AML-193 (cell line): ENCODE measurements at places on chromosomes 2 and 18.

GRCh38 chr2:43576981-43577892 is 18.6 kb downstream of the THADA start:
- peak; percentile 69 for DNase-seq

- DNase-seq = no peak
These were observed 59.6 kb downstream of the CSRNP3 start for GRCh38 chr2:165529130-165529529.

DNA sequence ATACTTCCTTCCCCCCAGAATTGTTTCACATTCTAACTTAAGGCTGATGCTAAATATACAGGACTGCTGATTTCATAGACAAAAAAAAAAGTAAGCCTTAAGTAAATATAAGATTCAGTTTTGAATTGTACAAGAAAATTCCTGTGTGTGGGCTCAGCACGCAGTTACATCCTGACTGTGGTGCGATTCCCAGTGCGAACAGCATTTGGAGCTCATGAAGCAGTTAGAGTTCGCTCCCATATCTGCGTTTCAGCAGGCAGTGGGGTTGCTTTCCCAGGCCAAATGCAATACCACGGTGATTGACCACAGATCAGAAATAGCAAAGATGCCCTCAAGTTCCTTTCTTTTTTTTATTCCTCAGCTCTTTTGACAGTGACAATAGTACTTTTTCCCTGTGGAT is 75.6 kb downstream of the SATB2 start:
- no peak for DNase-seq

DNA sequence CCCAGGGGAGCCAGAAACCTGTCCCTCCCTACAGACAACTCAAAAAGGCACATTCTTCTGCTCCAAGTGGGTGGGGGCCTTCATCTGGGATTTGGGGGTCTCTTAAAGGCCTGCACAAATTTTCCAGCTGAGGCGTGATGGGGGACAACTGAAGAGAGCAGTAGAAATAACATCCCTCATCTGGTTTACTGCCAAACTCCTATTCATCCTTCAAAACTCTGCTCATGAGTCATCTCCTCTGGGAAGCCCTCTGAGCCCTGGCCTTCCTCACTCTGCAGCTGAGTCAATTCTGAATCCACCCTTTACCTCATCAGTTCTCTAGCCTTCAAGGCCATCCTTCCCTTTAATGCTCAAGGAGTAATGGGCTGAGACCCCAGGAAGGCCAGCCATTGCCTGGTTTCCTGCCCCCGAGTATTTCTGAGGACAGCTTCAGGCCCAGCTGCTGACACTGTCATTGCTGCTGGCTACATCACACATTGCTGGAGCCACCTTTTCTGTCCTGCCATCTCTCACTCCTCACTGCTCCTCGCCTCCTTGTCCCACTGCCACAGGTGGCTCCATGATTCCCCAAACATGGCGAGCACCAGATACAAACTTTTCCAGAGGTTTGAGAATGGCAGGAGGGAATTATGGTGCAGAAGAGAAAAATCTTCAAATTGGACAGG is 32.2 kb upstream of the GLI2 start:
- no peak for DNase-seq

DNA sequence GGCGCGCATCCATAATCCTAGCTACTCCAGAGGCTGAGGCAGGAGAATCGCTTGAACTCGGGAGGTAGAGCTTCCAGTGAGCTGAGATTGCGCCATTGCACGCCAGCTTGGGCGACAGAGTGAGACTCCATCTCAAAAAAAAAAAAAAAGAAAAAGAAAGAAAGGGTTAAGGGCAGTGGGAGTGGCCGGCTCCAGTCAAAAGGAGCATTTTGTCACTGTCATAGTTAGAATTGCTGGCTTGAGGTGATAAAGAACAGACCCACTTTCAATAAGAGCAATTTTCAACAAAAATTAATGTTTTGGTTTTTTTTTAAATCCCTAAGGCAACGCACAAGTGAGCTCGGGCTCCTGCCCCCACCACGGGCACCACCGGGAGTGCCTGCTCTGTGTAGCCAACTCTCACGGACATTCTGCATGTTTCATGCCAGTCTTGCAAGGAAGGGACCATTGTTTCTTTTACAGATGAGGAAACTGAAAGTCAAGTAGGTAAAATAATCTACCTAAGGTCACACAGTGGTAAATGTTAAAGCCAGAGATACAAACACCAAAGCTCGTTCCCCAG is 8.5 kb downstream of the CIB4 start:
- no peak for DNase-seq

DNA sequence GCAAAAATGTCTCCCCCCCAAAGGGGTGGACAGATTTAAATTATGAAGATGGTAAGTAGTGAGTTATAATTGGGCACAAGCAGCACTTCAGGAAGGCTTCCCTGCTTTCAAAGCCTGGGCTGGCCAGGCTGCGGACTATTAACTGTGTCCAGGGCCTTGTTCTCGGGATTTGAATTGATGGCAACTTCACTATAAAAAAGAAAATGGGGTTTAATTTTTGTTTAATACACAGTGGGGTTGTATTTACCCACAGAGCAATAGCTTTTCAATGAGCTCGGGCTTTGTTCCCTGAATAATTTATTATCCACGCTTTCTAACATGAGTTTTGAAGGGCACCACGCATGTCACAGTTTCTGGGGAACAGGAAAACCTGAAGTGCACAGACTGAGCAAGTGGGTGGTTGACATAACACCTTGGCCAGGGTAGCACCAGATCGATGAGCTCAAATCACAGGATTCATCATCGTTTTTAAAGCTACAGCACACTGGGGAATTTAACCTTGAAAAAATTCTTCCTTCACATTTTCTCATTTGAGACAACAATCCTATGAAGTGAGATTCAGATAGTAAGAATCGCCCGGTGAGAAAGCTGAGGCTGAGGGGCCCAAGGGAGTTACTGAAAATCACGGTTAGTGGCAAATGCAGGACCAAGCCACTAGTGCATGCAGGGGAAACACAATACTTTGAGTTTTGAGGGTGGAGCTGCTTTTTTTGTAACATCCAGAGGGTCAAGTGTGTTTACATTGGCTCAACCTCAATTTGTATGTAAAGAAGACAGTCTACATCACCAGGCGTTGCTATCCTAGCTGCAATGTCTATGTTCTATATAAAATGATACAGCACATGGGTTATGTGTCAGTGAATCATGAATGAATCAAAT is 28.9 kb upstream of the LMAN1 start:
- no peak for DNase-seq

- no peak for DNase-seq
These were observed 62.0 kb downstream of the TMEM185B start for GRCh38 chr2:120161190-120161589.

GRCh38 chr2:36528766-36529392 is 69.1 kb downstream of the FEZ2 start:
- DNase-seq = no peak

- DNase-seq = peak; percentile 23
These were observed 564 bp downstream of the LPIN2 start for GRCh38 chr18:3012136-3013023.

GRCh38 chr2:102005989-102006885 is 14.5 kb downstream of the IL1R2 start:
- peak; percentile 58 for DNase-seq

- no peak for DNase-seq
These were observed 113.0 kb downstream of the QPCT start for GRCh38 chr2:37457401-37457901.

DNA sequence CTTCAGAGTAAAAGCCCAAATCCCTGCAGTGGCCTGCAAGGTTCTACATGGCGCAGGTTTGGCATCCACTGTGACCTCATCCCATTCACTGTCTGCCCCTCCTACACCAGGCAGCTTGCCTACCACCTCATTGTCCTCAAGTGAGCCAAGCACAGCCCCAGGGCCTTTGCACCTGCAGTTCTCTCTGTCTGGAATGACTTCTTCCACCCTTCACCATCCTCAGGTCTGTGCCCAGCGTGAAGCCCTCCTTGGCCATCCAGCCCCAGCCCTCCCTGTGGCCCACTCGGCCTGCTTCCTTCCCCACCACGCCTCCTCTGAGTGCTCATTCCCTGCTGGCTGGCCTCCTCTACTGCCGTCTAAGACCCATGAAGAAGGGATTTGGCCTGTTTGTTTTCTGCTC is 32.6 kb upstream of the UBE2F start:
- no peak for DNase-seq

DNA sequence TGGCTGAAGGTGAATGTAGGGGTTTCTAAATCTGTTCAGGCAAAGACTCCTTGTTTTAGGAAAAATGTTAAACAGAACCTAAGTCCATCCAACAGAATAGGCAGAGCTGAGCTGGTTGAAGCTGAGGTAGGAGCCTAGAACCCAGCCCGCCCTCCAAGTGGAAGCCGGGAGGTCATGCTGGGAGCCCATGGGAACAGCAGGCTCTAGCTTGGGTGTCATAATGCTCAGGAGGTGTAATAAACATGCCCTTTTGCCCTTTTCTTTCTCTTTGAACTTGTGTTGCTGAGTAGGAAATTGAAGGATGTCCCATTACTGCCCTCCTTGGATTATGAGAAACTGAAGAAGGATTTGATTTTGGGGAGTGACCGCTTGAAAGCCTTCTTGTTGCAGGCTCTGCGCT is 60.3 kb downstream of the ARMC9 start:
- DNase-seq = no peak

DNA sequence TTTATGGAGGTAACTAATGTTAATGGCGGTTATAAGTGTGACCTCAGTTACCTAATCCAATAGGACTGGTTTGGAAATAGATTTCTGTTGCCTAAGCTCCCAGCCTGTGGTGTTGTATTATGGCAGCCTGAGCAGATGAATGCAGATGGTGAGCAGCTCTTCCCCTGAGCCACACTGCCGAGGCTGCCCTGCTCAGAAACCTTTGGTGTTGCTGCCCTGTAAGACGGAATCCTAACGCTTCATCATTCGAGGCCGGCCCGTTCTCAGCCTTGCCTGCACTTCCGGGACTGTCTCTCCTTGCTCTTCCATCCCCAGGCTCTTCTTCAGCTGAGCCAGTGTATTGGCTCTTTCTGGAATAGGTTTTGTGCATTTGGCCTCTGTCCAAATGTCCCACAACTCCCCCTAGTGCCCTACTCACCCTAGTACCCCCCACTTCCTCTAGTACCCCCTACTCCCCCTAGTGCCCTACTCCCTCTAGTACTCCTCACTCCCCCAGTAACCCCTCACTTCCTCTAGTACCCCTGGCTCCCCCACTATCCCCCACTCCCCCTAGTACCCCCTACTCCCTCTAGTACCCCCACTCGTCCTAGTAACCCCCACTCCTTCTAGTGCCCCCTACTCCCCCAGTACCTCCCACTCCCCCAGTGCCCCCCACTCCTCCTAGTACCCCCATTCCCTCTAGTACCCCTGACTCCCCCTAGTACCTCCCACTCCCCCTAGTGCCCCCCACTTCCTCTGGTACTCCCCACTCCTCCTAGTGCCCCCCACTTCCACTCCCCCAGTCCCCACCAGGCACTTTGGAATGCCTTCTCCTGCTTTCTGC is 106.0 kb upstream of the TAF1B start:
- no peak for DNase-seq

GRCh38 chr2:6694555-6694954 is 171.2 kb downstream of the CMPK2 start:
- DNase-seq = no peak

- DNase-seq = peak; percentile 35
These were observed 267.7 kb downstream of the PRKCE start for GRCh38 chr2:45919160-45919650.

DNA sequence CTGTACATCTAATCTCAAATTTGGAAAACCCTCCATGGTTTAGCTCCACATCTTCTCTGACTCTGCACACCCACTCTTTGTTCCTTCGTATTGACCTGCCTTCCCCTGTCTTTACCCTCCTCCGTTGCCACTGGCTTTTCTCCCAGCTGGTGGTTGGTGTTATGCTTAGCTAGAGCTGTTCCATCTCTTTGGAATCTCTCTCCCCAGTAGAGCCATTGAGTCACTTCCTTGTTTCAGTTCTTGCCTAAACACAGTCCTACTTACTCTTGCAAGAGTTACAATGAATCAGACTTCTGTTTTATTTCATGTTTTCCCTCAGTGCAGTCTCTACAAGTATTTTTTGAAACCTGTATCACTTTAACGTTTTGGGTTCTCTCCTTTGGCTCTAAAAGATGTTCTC is 263.9 kb downstream of the LTBP1 start:
- DNase-seq = no peak

GRCh38 chr2:127523269-127523939 is 2.9 kb downstream of the IWS1 start:
- DNase-seq = no peak

GRCh38 chr18:35511833-35512232 is 14.1 kb upstream of the INO80C start:
- no peak for DNase-seq

GRCh38 chr2:127721311-127721977 is 20.1 kb downstream of the SFT2D3 start:
- no peak for DNase-seq

DNA sequence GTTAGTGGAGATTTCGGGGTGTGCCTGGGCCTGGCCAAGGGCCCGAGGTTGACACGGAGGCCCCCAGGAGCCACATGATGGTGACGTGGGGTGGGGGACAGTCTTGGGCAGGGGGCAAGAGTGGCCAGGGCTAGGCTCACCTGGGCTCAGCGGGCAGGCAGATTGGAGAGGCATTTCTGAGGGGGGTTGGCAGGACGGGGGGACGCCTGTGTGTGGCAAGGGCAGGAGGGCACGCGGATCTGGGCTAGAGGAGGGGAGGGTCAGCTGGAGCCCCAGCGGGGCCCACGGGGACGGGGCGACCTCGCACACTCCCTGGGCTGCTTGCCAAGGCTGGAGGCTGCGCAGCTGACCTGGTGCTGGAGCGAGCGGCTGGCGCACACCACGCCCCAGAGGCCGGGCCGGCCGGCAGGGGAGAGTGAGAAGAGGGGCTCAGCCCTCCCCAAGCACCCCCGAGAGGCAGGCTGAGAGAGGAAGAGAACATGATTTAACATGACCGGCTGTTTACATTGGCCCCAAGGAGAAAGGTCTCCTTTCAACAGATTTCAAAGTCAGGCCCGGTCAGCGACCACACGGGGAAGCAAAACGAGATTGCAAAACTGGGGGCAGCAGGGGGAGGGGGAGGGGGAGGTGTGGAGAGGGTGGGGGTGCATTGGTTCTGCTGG is 38.0 kb upstream of the SNED1 start:
- DNase-seq = peak; percentile 39

- DNase-seq = no peak
These were observed 155.8 kb downstream of the PTPRM start for GRCh38 chr18:7722955-7723354.

DNA sequence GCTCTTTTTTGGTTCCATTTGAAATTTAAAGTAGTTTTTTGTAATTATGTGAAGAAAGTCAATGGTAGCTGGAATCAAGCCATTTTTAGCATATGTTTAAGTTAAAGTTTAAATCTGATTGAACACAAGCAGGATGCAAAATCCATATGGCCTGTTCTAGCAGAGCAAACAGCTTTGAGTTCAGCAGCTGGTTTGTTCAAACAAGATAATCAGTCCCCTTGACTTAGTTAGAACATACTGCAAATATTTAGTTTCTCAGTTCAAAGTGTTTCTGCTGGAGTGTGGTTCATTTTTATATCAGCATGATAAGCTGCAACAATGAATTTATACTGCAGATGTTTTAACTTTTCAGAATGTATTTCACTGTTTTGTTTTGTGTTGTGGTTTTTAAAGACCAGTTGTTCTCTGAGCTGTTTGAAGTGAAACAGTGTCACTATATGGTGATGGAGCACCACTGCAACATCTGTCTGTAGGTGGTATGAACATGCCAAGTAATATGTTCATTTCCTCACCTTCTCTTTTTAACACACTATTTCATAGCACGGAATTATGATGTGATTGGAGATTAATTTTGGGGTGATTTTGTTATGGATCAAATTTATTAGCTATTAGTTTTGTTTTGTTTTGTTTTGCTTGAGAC is 125.3 kb downstream of the COL4A4 start:
- no peak for DNase-seq
